MV-4-11 (cell line): ENCODE measurements at places on chromosomes 6 and 20.

DNA sequence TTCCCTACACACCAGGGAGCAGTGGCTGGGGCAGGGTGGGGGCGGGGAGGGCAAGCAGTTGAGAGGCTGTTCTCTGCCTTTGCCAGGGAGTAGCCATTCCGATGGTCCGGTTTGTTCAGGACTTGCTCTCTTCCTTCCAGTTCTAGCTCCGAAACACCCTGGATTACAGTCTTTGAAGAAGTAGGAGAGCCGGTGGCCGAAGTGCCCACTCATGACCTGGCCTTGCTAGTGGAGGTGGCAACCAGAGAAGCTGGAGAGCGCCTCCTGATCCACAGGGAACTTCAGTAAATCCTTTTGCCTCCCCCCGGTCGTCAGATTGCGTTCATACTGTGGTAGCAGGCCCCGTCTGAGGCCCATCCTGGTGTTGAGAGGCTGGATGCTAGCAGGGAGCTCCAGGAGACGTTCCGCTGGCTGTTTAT lies 92.8 kb downstream of the ARID1B start:
- DNase-seq = no peak

DNA sequence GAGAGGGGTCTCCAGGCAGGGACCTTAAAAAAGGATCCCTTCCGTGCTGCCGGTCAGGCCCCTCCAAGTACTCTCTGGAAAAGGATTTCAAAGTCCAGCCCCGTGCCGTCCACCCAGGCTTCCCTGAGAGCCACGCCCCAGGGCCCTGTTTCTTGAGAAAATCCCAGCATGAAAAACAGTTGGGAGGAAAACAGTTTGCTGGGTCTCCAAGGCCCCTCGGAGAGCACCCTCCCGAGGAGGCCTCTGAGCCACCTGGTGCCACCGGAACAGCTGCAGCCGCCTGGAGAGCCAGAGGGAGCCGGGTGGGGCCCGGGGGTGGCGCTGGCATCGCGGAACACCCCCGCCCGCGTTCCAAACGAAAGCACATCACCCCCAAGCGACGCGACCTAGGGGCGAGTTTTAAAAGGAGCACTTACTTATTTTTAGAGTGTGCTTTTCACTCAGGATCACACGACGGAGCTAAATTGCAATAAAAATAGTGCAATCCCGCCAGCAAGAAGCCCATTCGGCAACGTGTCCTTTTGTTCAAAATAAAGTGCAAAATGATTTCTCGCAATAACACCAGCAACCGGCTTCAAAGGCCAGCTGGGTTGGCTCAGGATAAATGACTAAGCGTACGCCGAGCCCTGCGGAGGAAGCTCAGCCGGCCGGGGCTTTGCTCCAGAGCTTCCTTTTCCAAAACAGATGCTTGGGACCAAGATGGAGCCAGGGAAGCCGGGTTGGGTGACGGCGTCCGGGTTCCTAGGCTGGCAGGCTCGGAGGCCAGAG lies 64.2 kb downstream of the YTHDF1 start:
- DNase-seq = no peak

DNA sequence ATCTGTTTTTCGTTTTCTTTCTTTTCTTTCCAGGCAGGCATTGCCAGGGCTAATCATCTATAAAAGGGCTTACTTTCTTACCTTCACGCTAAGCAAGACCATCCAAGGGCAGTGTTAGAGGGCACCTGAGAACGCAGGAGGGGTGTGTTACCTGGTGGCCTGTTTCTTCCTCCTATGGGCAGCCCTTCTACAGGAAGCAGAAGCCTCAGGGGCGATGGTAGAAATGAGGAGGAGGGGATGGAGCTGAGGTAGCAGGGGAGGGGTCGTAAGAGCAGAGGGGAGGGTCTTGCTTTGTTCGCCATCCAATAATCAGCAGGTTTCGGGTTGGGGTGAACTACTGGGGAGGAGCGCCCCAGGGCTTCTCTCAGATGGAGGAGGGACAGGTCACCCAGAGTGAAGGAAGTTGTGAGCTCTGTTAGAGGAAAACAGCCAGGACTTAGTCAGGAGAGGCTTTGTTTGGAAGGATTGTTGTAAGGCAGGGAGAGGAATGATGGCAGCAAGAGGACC lies 1.5 kb upstream of the CCR6 start:
- DNase-seq = no peak

GRCh38 chr6:6393069-6393529 lies 72.6 kb upstream of the F13A1 start:
- DNase-seq = no peak
